ENCODE measurements at places on chromosomes 2 and 18.

GRCh38 chr2:207141386-207141785 is 24.4 kb downstream of the KLF7 start:
- no peak for DNase-seq

DNA sequence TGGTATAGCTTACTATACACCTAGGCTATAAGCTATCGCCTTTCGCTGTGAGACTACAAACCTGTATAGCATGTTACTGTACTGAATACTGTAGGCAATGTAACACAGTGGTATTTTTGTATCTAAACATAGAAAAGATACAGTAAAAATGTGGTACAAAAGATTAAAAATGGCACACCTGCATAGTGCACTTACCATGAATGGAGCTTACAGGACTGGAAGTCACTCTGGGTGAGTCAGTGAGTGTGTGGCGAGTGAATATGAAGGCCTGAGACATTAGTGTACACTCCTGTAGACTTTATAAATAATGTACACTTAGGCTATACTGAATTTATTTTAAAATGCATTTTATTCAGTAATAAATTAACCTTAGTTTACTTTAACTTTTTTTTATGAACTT is 258.2 kb upstream of the SP5 start:
- no peak for DNase-seq

- DNase-seq, result no peak
These were observed 185.6 kb upstream of the HNRNPA3 start for GRCh38 chr2:177026956-177027355.

DNA sequence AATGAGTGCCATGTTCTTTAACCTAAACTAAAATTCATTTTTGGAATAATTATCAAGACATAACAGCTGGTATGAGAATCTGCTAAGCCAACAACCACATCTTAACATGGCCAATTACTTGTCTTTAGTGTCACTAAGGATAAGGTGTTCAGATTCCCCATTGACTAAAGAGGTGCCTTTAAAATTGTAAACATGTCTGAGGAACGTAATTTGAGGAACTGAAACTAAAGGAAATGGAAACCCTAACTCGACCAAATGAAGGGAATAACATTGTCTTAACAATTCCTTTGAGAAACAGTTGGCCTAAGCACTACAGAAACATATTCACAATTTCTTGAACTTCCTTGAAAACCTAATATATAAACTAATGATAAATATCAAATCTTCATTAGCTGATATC is 355.4 kb upstream of the GULP1 start:
- no peak for DNase-seq

GRCh38 chr2:124678043-124678442 is 653.0 kb downstream of the CNTNAP5 start:
- DNase-seq, result no peak

DNA sequence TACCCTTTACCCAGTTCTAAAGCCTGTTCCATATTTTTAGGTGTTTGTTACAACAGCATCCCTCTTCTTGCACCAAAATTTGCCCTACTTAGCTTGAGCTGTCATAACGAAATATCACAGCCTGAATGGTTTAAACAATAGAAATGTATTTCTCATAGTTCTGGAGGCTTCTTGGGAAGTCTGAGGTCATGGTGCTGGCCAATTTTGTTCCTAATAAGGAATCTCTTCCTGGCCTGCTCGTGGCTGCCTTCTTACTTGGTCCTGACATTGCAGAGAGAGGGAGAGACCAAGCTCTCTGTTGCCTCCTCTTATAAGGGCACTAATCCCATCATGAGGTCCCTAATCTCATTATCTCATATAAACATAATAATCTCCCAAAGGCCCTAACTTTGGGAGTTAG is 267.8 kb downstream of the PID1 start:
- DNase-seq, result no peak

- no peak for DNase-seq
These were observed 75.7 kb upstream of the OTOS start for GRCh38 chr2:240216167-240216566.

- peak; percentile 58 for DNase-seq
These were observed 2.0 kb downstream of the LIMS1 start for GRCh38 chr2:108536133-108536780.

DNA sequence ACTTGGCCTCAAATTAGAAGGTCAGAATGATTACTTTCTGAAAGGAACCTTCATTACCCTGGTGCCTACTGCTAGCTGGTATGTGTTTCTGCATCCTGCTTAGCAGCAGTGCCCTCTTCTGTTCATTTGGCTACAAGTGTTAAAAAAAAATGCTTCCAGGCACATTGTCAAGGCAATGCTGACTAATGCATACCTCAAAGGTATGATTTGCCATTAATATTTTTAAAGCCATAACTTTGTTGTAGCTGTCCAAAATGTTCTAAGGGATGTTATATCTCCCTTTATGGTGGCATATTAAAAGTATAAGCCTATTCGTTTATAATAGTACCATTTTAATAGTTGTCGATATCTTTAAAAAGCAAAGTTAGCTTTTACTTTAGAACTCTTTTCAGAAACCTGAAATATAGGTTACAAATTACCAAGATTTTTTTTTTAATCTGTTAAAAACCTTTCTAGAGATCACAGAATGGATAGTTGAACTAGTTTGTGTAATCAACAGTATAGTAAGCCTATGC is 52.0 kb upstream of the FAM171B start:
- DNase-seq, result peak; percentile 76

- no peak for DNase-seq
These were observed 467.7 kb upstream of the SALL3 start for GRCh38 chr18:78511666-78512601.

GRCh38 chr2:44813165-44813564 is 128.3 kb upstream of the SIX3 start:
- no peak for DNase-seq

DNA sequence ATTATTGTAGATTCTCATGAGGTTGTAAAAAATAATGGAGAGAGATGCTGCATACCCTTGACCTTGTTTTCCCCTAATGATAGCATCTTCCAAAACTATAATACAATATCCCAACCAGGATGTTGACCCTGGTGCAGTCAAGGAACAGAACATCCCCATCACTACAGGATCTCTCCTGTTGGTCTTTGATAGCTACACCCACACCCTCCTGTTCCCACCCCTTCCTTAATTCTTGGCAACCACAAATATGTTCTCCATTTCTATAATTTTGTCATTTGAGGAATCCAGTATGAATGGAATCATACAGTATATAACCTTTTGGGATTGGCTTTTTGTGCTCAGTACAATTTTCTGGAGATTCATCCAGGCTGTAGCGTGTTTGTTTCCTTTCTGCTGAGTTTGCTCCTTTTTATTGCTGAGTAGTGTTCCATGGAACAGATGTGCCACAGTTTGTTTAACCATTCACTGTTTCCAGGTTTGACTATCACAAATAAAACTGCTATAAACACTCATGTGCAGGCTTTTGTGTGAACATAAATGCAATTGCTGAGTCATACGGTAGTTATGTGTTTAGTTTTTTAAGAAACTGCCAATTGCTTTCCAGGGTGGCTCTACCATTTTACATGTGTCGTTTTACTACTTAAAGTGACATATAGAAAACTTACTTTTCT is 22.2 kb downstream of the MCFD2 start:
- DNase-seq, result peak; percentile 62

DNA sequence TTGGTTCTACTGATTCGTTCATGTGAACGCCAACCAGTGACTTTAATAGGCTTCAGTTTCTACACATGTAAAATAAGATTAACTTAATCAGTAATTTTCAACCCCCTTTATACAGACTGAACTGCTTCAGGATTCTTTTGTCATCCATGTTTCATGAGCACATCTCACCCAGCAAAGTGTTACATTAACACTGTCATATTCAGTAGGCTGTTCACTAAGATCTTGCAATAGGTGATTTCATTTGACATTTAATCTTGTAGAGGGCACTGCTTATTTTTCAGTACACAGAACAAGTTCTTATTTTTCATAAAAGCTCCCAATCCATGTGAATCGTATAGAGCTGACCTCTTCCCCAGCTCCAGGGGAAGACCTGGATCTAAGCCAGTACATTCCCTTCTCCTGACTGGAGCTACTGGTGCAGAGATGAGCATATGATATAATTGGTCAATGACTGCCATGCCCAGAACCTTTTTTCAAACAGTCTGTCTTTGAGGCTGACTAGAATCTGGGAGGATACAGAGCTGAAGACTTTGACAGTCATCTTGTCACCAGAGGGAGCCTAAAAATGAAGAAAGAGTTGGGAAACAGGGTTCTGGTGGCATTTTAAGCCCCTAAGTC is 72.2 kb upstream of the CHRNA1 start:
- DNase-seq, result peak; percentile 97

- DNase-seq, result no peak
These were observed 244.5 kb upstream of the REG3G start for GRCh38 chr2:78780864-78781583.

GRCh38 chr18:58148954-58149471 is 105.0 kb downstream of the NEDD4L start:
- no peak for DNase-seq

- DNase-seq, result no peak
These were observed 541.7 kb upstream of the MEX3C start for GRCh38 chr18:51739044-51739666.

DNA sequence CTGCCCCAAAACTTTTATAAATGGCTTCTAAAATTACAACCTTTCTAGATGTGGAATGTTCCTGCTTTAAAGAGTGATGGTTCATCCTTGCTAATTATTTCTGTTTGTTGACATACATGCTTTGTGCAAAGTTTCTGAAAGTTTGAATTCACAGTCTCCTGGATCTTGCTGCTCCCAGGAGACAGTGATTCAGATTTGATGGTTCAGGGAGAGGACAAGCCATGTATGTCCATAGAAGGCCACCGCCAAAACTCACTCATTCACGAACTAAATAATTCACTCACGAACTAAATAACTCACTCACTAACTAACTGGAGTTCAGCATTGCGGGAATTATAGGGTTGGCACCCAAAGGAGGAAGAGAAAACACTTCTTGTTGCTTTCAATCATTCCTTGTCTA is 416.5 kb upstream of the ZEB2 start:
- peak; percentile 74 for DNase-seq

DNA sequence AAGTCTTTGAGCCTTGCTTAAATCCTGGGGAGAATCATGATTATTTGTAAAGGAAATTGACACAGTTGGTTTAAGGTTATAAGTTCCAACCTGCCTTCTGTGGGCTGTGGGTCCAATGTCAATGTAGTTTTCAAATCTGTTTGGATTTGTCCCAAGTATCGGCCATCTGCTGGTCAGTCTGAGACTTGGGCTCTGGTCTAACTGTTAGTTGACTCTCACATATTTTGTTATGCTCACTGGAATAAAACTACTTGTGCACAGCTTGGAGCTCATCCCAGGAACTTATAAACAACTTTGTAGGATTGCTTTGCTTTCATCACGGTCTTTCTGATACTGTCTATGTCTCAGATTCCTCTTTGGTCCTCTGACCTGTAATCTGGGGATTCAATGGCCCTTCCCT is 1026.2 kb upstream of the ZEB2 start:
- DNase-seq, result no peak

- peak; percentile 48 for DNase-seq
These were observed 44.4 kb downstream of the SPATS2L start for GRCh38 chr2:200350850-200351285.

- DNase-seq, result peak; percentile 84
These were observed 121.8 kb downstream of the NCK2 start for GRCh38 chr2:105866216-105867185.

GRCh38 chr18:30765247-30765646 is 277.3 kb downstream of the DSC3 start:
- DNase-seq, result no peak

GRCh38 chr2:134280231-134280630 is 26.4 kb downstream of the MGAT5 start:
- DNase-seq, result no peak

GRCh38 chr2:182649316-182649715 is 66.7 kb upstream of the DNAJC10 start:
- DNase-seq, result peak; percentile 26

- no peak for DNase-seq
These were observed 1.7 kb downstream of the CFAP221 start for GRCh38 chr2:119545754-119546446.

DNA sequence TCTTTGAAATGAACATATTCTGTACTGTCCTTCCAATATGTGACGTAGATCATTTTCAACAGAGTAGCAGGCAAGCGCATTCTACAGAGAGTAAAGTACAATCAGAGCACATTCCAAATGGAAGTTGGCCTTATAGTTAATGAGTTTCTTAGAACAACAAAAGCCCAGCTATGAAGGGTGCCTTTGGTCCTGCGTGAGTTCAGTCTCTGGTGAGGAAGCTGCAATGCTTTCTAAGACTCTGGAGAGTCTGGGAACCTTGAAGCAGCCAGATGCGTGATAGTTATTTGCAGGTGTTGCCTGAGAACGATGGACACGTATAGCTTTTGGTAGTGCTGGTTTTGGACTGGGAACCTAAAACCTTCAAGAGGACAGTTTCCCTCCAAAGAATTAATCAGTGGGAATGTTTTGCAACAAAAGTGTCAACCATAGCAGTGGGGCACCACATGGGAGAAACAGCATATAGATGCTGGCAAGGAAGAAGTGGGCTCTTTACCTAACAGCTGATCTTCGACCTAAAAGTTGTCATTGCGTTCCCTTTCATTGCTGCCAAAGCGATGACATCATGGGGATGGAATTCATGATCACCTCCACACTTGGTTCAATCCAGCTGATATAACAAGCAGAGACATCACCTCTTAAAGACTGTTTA is 9.3 kb upstream of the SNORC start:
- DNase-seq, result no peak

DNA sequence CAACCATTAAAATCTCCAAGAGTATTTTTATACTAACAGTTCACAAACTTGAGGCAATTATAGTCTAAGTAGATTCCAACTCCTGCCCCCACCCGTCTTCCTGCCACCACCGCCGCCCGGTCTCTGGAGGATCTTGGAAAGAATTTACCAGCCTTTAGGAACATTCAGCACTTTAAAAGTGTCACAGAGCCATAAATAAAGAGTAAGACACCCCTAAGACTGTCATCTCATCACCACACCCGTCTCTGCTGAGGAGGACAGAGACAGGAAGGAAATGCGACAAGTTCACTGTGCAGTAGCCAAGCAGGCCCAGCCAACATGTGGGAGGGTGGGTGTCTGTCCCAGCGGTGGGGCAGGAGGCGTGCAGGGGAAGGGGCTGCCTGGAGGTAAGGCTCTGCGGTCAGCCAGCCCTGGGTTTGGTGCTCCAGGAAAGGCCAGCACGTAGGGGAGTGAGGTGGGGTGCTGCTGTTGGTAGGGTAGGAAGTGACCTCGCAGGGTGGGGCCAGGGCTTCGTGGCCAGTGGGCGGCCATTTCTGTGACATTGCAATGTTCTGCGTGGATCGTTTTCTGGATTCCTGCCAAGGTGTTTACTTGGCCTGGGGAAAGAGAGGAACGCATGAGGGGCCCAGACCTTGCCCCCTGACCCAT is 111.6 kb downstream of the FAM210A start:
- DNase-seq, result no peak

Data from fibroblast of skin of back (primary cell).